Stimulated activated CD4-positive, alpha-beta T cell treated with anti-CD3 and anti-CD28 coated beads, Interleukin-2, amount 100 ng/mL, for 4 hours (primary cell): ENCODE measurements at places on chromosomes 1 and 21.

GRCh38 chr1:228963795-228964177, 228.5 kb downstream of the RHOU start:
- DNase-seq = no peak

- no peak for DNase-seq
These were observed 9.1 kb upstream of the EXO1 start for GRCh38 chr1:241838897-241839296.

GRCh38 chr1:165960136-165960535, 132.7 kb downstream of the UCK2 start:
- no peak for DNase-seq

GRCh38 chr1:182715531-182715930, 31.1 kb upstream of the RGS8 start:
- no peak for DNase-seq

DNA sequence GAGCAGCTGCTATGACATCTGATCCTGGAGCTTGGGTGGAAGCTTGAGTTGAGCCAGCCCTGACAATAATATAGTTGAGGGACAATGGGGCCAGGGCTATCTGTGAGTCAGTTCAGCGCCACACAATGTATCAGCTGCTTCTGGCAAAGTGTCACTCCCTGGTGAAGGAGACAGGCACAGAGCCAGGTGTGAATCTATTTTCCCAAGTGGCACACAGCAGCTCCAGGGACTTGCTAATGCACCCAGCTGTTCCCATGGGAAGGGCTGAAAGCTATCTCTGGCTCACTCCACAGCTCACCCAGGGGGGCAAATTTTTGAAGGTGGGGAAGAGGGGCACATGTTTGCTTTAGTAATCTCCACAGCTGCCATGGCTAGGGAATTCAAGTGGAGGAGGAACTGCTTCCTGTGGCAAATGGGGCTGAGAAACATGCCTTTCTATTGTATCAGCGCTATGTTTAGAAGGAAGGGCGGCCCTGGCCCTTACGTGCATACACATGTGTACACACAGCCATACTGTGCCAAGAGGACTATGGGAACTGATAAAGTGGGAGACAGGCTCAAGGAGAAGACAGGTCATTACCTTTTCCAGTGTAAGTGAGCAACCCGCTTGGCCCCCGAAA, 2.2 kb downstream of the CYB5R1 start:
- no peak for DNase-seq

DNA sequence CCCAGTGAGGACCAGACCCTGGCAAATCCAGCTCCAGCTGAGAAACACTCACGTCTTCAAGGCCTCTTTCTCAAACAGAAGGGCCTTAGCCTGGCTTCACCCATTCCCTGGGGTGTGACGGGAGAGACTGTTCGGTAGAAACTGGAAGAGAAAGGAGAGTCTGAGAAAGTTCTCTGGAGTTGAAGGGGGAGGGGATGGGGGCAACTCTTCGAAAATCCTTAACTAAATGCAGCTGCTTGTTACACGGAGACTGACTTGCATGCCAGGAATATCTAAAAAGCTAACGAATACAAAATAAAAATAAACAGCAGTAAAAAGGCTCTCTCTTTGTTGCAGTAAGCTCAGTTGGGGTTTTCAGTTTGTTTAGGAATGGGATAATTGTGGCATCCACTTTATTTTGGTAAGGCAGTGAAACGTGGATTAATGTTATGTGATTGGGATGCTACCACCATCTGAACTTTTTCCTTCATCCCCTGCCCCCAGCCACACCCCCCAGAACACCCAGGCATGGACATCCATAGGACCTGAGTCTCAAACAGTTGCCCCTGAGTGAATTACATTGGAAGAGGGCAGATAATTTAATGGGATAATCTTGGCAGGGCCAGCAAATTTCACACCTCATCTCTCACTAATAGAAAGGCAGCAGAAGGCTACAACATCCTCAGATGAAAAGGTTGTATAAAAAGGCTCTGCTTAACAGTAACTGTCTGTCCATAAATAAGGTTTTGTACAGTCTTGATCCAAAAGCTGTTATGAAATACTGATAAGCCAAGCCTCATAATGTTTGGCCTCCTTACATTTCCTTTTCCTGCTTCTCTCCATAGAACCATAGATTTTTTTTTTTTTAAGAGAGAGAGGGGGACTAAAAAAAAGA, 5.8 kb downstream of the ROR1 start:
- DNase-seq = no peak

GRCh38 chr1:93448292-93448982, 519 bp downstream of the FNBP1L start:
- DNase-seq = no peak

GRCh38 chr21:37208056-37208721, 58.9 kb downstream of the VPS26C start:
- no peak for DNase-seq

DNA sequence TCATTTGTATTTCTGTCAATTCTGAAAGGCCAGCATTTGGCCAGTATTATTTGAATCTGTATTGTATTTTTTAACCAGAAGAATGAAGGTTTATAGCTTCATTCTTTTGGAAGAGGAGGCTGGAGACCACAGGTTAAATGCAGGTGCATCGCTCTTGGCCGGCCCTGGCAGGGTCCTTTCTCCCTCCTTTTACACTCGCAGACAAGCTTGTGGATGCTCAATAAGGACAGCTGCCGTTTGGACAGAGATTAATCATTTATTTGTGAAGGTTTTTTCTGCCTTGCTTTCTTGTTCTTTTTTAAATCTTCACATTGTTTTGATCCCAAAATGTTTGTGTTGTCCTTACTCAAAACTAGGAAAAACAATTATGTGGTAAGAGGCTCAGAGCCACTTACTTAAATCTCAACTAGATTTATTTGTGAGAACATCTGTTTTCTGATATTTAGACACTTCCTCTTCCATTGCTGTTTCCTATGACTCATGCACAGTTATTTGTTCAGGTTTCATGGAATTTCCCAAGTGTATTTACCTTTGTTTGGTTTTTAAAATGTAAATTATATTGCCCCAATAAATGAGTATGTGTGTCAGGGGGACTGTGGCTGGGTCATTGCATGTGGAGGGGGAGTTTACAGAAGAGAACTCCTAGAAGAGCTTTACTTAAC, 46.7 kb upstream of the LAMC2 start:
- no peak for DNase-seq

GRCh38 chr1:172499636-172500141, 33.3 kb upstream of the SUCO start:
- no peak for DNase-seq

DNA sequence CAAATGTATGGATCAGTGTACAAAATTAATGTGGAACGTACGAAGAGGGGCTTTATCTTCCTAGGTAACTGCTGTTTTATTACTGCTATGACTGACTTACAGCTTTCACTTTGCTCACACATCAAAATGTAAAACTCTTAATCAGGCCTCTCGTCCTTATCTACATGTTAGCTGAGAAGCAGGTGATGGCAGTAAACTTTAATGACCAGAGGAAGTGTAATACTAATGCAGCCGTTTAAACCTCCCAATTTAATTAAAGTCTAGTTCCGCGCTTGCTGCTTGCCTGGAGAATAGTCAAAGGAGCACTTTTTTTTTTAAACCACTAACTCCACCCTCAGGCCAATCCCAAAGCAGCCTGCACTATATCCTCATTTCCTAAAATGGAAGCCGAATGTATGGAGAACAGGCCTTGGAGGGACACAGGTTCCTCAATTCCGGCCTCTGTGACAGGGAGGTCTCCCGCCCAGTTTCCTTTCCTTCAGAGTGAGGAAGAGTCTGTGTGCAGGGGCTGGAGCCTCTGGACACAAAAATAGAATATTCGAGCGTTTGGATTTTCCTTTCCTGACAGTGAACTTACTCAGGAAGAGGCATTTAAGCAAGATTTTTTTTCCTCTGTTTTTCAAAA, 36.7 kb upstream of the RASAL2 start:
- DNase-seq = no peak

- DNase-seq = no peak
These were observed 29.2 kb upstream of the SLC44A5 start for GRCh38 chr1:75640137-75640536.

DNA sequence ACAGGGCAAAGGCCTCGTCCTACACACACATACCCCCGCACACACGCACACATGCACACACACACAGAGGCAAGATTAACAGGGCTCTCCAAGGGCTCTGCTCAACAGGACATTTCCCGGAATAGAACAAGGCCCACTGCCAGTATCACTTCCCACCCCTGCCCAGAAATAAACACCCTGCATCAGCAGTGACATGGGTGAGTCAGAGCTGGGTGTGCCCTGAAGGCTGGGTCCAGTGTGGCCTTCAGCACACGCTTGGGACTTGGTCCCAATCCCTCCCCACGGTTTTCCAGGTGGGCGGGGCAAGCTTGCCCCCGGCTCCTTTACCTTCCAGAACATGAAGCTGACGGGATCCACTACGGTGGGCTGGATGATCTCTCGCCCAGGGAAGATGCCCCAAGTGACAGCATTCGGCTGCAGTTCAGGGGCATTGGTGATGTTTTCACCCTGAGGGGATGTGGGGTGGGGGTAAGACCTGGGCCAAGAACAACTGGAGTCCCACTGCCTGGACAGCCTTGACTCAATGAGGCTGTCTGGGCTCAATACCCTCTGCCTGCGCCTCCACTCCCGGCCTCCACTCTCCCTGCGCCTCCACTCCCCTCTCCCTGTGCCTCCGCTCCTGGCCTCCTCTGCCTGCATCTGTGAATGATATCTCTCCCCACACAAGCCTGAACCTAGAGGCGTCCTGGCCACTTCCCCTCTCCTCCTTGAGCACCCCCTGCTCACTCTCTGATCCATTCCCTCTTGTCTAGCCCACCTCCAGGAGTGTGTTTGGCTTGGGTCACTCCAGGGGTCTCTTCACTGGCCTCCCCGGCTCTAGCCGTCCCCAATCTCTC, 14.7 kb downstream of the MTHFR start:
- no peak for DNase-seq

DNA sequence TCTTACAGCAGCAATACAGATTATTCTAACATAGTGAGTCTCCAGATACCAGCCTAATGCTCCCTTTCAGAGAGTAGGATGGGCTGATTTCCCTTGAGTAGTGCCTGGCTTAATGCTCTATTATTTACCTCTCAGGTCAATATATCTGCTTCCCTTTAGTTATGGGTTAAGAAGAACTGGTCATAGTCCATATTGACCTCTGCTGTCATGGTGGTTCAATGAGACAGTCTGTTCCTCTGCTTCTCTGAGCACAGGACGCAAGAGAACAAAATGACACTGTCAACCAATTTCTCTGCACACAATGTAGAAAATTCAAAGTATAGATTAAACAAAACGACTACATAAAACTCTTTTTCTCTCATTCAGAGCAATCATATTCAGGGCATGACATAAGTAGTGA, 2.9 kb downstream of the MRAP start:
- DNase-seq = no peak
